Thymus (tissue), 14 donors: ENCODE measurements at places on chromosomes 11 and 22.
A peak's percentile ranks its signal among the peaks of the same experiment; 100 is the strongest.

- H3K4me1 ChIP-seq, result no peaks in the 10 kb centered on the region
- H3K4me3 ChIP-seq, result no peak overlapping the region
- no peak for DNase-seq
Measured at GRCh38 chr11:90228056-90228455, 5.2 kb upstream of the CHORDC1 start.

DNA sequence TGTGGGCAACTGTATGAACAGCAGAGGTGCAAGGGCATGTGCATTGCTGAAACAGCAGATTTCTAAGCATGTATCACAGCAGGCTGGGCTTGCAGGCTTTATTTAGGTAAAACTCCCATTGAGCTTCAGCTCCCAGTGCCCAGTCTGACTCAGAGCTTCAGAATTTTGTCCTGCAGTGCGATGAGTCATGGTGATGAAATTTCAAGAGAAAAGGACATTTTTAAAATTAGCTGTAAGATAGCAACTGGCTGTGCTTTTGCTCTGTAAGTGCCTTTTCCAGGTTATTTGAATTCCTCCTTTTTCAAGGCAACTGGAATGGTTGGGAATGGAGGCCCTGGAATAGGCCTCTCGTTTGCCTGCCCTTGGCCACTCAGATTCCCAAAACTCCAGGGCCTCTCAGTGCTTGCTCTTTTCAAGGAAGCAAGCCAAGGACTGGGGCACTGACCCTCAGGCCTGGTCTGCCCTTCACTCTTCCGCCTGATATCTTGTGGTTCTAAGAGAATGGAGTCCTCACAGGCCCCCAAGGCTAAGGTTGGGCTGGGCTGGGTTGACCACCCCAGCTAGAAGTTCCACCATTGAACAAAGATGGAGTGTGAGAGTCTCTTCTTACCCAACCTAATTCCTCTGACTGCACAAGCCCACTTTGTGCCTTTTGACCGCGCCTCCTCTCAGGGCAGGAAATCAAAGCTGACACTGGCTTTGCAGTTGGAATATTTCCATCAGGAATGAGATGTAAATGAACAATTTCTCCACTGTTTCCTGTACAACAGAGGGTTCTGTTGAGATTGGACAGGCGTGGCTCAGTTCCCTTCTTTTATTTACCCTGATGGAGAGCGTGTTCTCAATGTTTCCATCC, 59.5 kb upstream of the PRSS23 start:
- no peaks in the 10 kb centered on the region for H3K36me3 ChIP-seq
- H3K4me3 ChIP-seq, result no peak overlapping the region
- H3K27ac ChIP-seq, result peak overlapping the region; percentile 45
- H3K4me1 ChIP-seq, result no peaks in the 10 kb centered on the region

GRCh38 chr11:118618991-118619375, 11.6 kb downstream of the PHLDB1 start:
- H3K4me1 ChIP-seq, result peaks cover 25% of the 10 kb centered on the region
- DNase-seq, result no peak
- peaks cover 21% of the 10 kb centered on the region for H3K27me3 ChIP-seq
- no peak overlapping the region for H3K4me3 ChIP-seq

- H3K4me3 ChIP-seq, result no peak overlapping the region
- no peaks in the 10 kb centered on the region for H3K36me3 ChIP-seq
- H3K27ac ChIP-seq, result peak overlapping the region; percentile 79
- H3K4me1 ChIP-seq, result peaks cover 3% of the 10 kb centered on the region
- DNase-seq, result peak; percentile 43
- no peaks in the 10 kb centered on the region for H3K27me3 ChIP-seq
Measured at GRCh38 chr11:35330931-35331330, 88.4 kb downstream of the SLC1A2 start.

DNA sequence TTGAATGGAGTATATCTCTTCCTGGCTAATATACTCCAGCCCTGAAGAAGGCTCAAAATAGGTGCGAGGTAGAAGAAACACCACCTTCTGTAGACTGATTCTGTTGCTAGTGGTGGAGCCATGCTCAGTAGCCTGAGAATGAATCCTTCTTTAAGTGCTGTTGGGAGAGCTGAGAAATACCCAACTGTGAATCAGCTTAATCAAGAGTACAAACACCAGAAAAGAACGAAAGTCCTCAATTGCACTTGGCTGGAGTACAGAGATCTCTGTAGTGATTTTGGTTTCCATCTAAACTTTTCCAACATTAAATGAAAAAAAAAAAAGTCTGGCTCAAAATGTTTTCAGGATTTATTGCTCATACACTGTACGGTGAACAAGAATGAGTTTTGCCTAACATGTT, 619.1 kb downstream of the METTL15 start:
- no peaks in the 10 kb centered on the region for H3K4me1 ChIP-seq
- H3K27me3 ChIP-seq, result no peaks in the 10 kb centered on the region
- DNase-seq, result no peak
- H3K36me3 ChIP-seq, result no peaks in the 10 kb centered on the region

GRCh38 chr11:122778148-122778547, 60.2 kb upstream of the CRTAM start:
- H3K36me3 ChIP-seq, result peaks cover 23% of the 10 kb centered on the region
- H3K27ac ChIP-seq, result no peak overlapping the region
- H3K27me3 ChIP-seq, result no peaks in the 10 kb centered on the region
- peaks cover 52% of the 10 kb centered on the region for H3K4me1 ChIP-seq

GRCh38 chr11:103434073-103434411, 324.8 kb downstream of the DYNC2H1 start:
- no peaks in the 10 kb centered on the region for H3K27me3 ChIP-seq
- no peak overlapping the region for H3K27ac ChIP-seq
- DNase-seq, result no peak
- H3K4me3 ChIP-seq, result no peak overlapping the region

- no peaks in the 10 kb centered on the region for H3K36me3 ChIP-seq
- DNase-seq, result no peak
- H3K27me3 ChIP-seq, result no peaks in the 10 kb centered on the region
- no peak overlapping the region for H3K27ac ChIP-seq
- H3K4me1 ChIP-seq, result no peaks in the 10 kb centered on the region
- H3K4me3 ChIP-seq, result no peak overlapping the region
Measured at GRCh38 chr11:34609850-34610249, 11.0 kb upstream of the EHF start.
